ENCODE measurements at places on chromosomes 4 and X.

DNA sequence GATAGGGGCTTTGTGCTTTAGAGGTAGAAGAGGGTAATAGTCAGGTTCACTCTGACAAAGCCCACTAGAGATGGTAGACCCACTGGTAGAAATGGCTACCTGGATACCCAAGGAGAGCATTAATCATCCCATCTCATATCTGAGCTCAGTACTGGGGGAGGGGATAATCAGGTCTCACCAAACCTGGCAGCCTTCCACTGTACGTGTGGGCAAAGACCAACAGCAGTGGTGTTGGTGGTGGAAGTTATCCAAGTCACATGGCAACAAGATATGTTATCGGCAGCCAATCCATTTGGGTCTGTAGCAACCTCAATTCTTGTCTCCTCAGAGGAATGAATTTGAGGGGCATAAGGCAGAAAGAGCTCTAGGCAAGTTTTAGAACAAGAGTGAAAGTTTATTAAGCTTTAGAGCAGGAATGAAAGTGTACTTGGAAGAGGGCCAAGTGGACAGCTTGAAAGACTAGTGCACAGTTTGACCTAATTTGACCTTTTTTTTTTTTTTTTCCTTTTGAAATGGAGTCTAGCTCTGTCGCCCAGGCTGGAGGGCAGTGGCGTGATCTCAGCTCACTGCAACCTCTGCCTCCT, 67.0 kb upstream of the CXCL13 start:
- DNase-seq: no peak

- no peak for DNase-seq
Observed at GRCh38 chr4:15469402-15470127, at the start of gene CC2D2A. TSS of gene CC2D2A (plus strand) at chr4:15469882. CDS start at chr4:15475933, 6,051 bp downstream.

DNA sequence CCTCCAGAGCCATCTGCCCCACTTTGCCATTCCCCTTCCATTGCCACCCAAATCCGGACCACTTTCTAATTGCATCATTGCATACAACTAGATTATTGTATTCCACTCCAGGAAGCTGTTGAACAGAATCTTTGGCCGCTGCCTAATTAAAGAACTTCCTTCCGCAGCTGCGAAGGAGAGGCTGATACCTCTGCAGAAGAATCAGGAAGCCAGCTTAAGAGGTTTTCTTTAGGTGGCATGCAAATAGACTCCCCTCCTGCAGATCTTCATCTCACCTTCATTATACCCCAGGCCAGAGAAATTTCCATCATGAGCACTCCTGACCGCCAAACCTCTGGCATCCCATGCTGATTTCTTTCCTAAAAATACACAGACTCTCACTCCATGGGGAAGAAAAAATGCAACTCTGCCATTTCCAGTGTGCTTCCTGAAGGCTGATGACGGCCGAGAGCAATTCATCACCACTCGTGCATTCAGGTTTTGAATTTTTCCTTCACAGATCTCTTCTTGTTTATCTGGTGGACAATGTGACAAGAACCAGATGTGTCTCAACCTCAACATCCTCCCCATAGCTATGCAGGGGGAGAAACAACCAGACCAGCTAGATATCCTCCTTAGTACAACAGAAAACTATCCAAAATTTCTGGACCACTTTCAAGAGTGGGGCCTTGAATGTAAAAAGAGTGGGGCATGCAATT, 31.2 kb downstream of the LGI2 start:
- no peak for DNase-seq

DNA sequence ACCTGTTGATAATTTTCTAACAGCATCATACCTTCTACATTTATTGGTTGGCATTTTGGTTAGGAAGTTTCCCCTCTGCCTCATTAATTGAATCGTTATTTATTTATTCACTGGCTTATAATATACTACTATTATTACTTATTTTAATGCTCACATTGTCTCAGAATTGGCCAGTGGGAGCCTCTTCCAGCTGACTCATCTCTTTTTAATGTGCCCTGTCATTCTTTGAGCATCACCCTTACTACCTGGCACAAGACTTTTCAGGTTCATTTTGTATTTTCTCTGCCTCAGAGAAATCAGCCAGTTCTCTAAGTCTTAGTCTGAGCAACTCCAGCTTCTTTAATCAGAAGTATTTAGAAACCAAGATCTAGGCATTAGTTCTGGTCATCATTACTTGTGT, 60.3 kb upstream of the PRRG3 start:
- no peak for DNase-seq

DNA sequence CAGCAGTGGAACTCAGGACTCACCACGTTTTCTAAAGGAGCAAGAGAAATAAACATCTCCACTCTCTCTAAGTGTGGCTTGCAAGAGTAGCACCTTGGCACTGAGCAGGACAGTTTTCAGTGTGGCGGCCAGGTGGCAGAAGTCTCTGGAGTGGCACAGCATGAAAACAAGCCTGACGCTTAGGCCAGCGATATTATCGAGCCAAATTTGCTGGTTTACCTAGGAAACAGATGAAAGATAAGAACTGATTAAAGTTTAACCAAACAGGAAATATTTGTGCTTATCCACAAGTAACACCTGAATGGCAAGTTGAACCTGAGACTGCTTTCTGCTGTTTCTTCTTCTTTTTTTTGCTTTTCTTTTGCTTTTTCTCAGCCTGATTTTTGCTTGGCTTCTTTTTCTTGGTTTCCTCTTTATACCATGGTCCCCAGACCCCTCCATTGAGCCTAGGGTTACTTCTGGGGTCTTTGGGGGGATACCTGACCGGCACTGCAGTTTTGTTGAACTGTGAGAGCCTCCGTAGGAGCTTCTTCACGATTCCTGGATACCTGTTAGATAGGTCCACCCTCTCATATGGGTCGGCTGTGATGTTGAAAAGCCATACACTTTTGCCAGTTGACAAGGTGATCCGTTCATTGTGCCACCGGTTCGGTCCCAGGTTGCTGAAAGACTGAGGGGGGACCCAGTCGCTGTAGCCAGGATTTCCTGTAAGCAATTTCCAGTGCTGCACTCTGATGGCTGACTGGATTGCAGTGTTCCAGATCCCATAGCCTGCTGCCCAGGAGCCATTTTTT, 77.3 kb downstream of the ARSJ start:
- DNase-seq: peak; percentile 59

DNA sequence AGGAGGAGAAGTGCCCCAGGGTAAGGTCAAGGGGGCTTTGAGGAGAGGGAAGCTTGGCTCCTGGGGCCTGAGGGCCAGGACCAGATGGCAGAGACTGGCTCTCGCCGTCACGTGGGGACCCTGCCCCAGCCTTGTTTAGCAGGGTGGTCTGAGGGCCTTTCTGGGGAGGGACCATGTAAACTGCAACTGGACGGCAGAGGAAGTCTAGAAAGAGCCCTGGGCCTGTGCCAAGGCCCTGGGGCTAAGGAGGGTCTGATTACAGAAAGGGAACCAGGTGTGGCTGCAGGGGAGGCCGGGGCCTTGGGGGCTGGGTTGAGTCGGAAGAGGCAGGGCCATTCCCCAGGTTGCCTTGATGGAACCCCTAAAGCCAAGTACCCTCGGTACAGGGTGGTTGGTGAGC, 1.8 kb upstream of the HGFAC start:
- no peak for DNase-seq

GRCh38 chr4:140790171-140790570, 34.0 kb upstream of the TBC1D9 start:
- no peak for DNase-seq

- DNase-seq: no peak
Observed at GRCh38 chr4:19844446-19844845, 407.3 kb upstream of the SLIT2 start.

- no peak for DNase-seq
Observed at GRCh38 chrX:38006291-38006690, at the start of gene SYTL5. TSS of gene SYTL5 (plus strand) at chrX:38006553. CDS start at chrX:38033890, 27,337 bp downstream.

GRCh38 chrX:33133320-33133719, 78.0 kb downstream of the DMD start:
- no peak for DNase-seq

DNA sequence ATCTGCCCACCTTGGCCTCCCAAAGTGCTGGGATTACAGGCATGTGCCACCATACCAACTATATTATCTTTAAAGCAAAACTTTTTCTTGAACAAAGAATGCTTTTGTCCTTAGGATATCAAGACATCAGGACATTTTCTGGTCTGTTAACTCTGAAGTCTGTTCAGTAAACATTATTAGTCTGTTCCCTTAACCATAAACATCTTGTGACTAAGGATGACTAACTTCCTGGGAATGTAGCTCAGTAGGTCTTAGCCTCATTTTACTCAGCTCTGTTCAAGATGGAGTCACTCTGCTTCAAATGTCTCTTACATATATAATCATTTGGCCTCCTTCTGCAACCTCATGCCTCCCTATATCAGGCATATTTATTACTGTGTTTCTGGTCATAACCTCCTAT, 122.9 kb downstream of the UBE2NL start:
- no peak for DNase-seq

DNA sequence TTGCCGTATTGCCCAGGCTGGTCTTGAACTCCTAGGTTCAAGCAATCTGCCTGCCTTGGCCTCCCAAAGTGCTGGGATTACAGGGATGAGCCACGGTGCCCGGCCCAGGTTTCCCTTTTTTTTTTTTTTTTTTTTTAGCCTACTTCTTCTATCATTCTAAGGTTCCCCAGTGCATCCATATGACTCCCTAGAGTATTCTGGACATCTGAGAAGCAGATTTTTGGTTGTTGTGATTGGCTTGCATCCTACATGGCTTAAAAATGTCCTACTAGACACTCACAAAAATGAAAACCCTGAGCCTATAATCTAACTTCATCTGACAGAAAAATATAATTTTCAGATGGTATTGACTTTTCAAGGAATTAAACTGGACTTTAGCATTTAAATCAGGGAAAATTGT, 41.7 kb downstream of the SMIM14 start:
- no peak for DNase-seq

- DNase-seq: peak; percentile 15
Observed at GRCh38 chr4:145098675-145099037, 545 bp downstream of the ABCE1 start.

- DNase-seq: no peak
Observed at GRCh38 chrX:53227224-53227765, 2.3 kb upstream of the KDM5C start.

GRCh38 chrX:39883666-39884065, 214.1 kb downstream of the BCOR start:
- no peak for DNase-seq
